ENCODE measurements at places on chromosomes 12 and 14. TPM values are rescaled to one million over a fixed set of nuclear protein-coding genes. Genes with fewer than 3 reads are reported as not detected.

GRCh38 chr14:61065656-61066055 lies 84.6 kb downstream of the SLC38A6 start:
- H3K27ac ChIP-seq, result no peak overlapping the region
- no peak for DNase-seq
- peaks cover 9% of the 10 kb centered on the region for H3K4me1 ChIP-seq
- no peaks in the 10 kb centered on the region for H3K36me3 ChIP-seq

Gene FCF1
- total RNA-seq, result 58.0 TPM

- peaks cover 19% of the 10 kb centered on the region for H3K36me3 ChIP-seq
- H3K4me1 ChIP-seq, result peaks cover 43% of the 10 kb centered on the region
- H3K27ac ChIP-seq, result peak overlapping the region; percentile 100
- DNase-seq, result peak; percentile 90
Observed at GRCh38 chr14:35331605-35332516, 39.7 kb downstream of the PSMA6 start.

Gene C12orf60
- total RNA-seq, result 0.95 TPM

Gene CLEC2A
- total RNA-seq, result not detected

GRCh38 chr14:55374771-55375170 lies 36.9 kb downstream of the ATG14 start:
- peaks cover 12% of the 10 kb centered on the region for H3K36me3 ChIP-seq
- no peaks in the 10 kb centered on the region for H3K4me1 ChIP-seq
- DNase-seq, result no peak
- no peak overlapping the region for H3K4me3 ChIP-seq

DNA sequence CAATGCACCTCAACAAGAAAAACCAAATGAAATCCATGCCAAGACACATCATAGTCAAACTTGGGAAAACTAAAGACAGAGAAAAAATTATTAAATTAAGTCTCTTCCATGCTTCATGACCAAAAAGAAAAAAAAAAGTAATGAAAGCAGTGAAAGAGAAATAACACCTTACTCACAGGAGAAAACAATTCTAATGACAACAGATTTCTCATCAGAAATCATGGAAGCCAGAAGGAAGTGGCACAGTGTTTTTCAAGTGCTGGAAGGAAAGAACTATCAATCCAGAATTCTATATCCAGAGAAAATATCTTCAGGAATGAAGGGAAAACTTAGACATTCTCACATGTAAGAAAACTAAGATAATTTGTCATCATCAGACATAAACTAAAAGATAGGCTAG lies 71.1 kb upstream of the NUDT4 start:
- peaks cover under 1% of the 10 kb centered on the region for H3K4me1 ChIP-seq
- no peak for DNase-seq
- H3K27me3 ChIP-seq, result no peaks in the 10 kb centered on the region
- no peak overlapping the region for H3K27ac ChIP-seq
- H3K4me3 ChIP-seq, result no peak overlapping the region

Gene TEX22
- total RNA-seq, result 2.8 TPM

DNA sequence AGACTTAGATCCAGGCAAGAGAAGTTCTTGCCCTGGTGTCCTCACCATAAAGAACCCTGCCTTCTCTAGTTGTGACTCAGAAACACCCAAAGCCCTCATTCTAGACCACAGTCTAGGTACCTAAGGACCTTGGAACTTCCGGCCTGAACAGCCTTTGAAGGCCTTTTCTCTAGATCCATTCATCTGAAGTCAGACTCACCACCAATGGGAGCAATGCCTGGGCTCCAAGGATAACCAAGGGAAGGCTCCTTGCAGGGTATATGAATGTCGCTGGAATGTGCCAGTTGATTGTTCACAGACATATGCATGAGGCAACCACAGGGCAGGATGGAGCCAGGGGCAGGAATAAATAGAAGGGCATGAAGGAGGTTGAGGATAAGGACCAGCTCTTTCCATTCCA lies 86.3 kb downstream of the PLCZ1 start:
- H3K4me1 ChIP-seq, result peaks cover 6% of the 10 kb centered on the region
- no peak overlapping the region for H3K4me3 ChIP-seq
- no peaks in the 10 kb centered on the region for H3K36me3 ChIP-seq
- no peak for DNase-seq

GRCh38 chr12:32353540-32353939 lies 45.8 kb upstream of the FGD4 start:
- no peaks in the 10 kb centered on the region for H3K27me3 ChIP-seq
- no peak overlapping the region for H3K4me3 ChIP-seq
- H3K36me3 ChIP-seq, result no peaks in the 10 kb centered on the region

GRCh38 chr12:70354787-70355186 lies 11.3 kb upstream of the KCNMB4 start:
- no peak for DNase-seq
- no peaks in the 10 kb centered on the region for H3K4me1 ChIP-seq
- H3K27me3 ChIP-seq, result no peaks in the 10 kb centered on the region
- no peak overlapping the region for H3K4me3 ChIP-seq
- no peak overlapping the region for H3K27ac ChIP-seq

DNA sequence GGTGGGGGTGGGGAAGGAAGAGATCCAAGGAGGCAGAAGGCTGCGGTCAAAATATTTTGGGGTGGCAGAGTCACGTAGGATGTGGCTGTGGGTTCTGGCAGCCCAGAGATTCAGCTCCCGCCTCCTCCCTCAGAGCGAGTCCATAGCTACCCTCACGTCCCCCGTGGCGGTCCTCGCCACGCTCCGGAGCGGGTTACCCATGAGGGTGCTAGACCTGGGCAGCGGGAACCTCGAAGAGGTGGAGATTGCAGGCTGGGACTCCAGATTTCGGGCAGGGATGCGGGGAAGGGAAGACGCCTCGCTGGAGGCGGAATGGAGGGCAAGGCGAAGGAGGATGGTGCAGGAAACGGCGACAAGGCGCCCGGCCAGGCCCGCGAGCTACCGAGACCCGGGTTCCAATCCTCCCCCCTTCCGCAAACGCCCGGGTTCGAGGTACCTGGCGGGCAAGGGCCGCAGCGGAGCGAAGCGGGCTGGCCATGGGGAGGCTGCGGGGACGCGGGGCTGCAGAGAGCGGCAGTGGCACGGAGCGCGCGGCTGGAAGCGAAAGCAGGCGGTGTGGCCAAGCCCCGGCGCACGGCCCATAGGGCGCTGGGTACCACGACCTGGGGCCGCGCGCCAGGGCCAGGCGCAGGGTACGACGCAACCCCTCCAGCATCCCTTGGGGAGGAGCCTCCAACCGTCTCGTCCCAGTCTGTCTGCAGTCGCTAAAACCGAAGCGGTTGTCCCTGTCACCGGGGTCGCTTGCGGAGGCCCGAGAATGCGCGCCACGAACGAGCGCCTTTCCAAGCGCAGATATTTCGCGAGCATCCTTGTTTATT lies 46.2 kb downstream of the BCAT1 start:
- DNase-seq, result no peak
- H3K27ac ChIP-seq, result no peak overlapping the region
- no peaks in the 10 kb centered on the region for H3K36me3 ChIP-seq
- no peaks in the 10 kb centered on the region for H3K4me1 ChIP-seq

Gene TBX3
- 1.4 TPM for total RNA-seq

Gene TSPAN19
- total RNA-seq, result not detected

Gene RAD9B
- 1.9 TPM for total RNA-seq

DNA sequence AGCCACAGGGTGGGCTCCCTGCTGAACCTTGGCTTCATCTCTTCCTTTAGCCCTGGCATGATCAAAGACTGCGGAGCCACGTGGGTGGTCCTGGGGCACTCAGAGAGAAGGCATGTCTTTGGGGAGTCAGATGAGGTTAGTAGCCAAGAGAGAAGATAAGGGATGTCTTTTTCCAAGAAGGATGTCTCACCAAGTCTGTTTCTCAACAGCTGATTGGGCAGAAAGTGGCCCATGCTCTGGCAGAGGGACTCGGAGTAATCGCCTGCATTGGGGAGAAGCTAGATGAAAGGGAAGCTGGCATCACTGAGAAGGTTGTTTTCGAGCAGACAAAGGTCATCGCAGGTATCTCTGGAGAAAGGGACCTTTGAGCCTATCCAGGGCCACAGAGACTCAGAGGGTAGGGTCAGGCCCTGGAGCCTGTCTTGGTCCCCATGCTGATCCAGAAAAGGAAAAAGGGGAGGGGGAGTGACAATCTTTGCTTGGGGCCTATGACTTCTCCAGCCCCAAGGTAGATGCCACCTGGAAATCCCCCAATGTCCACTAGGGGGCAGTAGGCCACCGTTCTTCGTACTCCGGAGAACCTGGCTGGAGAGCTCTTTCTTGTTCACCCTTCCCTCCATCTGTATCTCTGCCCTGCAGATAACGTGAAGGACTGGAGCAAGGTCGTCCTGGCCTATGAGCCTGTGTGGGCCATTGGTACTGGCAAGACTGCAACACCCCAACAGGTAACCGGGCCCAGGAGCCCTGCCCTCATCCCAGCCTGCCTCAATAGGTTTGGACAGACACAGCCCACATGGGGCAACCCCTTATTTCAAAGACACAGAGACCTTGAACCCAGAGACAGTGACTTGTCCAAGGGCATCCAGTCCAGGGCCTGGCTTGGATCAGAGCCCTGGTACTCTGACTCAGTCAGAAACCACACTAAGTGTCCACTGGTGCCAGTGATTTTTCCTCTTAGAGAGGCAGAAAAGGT lies 2.0 kb downstream of the TPI1 start:
- H3K27ac ChIP-seq, result peak overlapping the region; percentile 91
- no peaks in the 10 kb centered on the region for H3K27me3 ChIP-seq

- peaks cover 16% of the 10 kb centered on the region for H3K36me3 ChIP-seq
- peaks cover 22% of the 10 kb centered on the region for H3K4me1 ChIP-seq
- H3K27ac ChIP-seq, result no peak overlapping the region
Observed at GRCh38 chr12:75660805-75661404, 149.5 kb upstream of the KRR1 start.

Gene CCDC175
- total RNA-seq, result not detected

DNA sequence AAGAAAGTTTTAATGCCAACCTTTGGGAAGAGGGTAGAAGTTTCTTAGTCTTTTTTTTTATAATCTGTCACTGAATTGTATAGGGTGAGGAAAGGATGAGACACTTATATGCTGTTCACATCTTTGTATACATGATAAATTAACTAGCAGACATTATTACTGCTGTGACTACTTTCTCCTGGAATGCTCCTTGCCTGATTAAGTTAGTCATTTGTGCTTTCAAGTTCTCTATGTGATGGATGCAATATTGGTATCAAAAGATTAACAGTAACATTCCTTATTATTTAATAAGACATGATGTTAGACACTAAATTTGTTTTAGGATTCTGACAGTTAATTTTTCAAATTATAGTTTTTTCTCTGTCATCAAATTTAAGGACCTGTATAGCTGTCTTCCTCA lies 223.4 kb upstream of the GARIN2 start:
- no peak for DNase-seq
- H3K27me3 ChIP-seq, result no peaks in the 10 kb centered on the region
- no peak overlapping the region for H3K4me3 ChIP-seq
- H3K27ac ChIP-seq, result no peak overlapping the region
- H3K36me3 ChIP-seq, result no peaks in the 10 kb centered on the region

- no peak for DNase-seq
- H3K27ac ChIP-seq, result no peak overlapping the region
- H3K36me3 ChIP-seq, result peaks cover 60% of the 10 kb centered on the region
- H3K4me1 ChIP-seq, result peaks cover 63% of the 10 kb centered on the region
Observed at GRCh38 chr12:124523071-124523470, 44.3 kb downstream of the NCOR2 start.

GRCh38 chr12:109727746-109728726 lies 14.4 kb downstream of the FAM222A start:
- no peaks in the 10 kb centered on the region for H3K36me3 ChIP-seq
- H3K27me3 ChIP-seq, result peaks cover 27% of the 10 kb centered on the region
- no peak for DNase-seq
- H3K4me3 ChIP-seq, result no peak overlapping the region
- H3K27ac ChIP-seq, result no peak overlapping the region
- no peaks in the 10 kb centered on the region for H3K4me1 ChIP-seq

GRCh38 chr12:1474041-1474573 lies 120.3 kb downstream of the FBXL14 start:
- H3K27ac ChIP-seq, result no peak overlapping the region
- DNase-seq, result no peak
- no peaks in the 10 kb centered on the region for H3K4me1 ChIP-seq
- H3K27me3 ChIP-seq, result no peaks in the 10 kb centered on the region
- H3K4me3 ChIP-seq, result no peak overlapping the region

GRCh38 chr12:93297032-93297431 lies 80.7 kb upstream of the NUDT4 start:
- H3K36me3 ChIP-seq, result no peaks in the 10 kb centered on the region
- no peak overlapping the region for H3K4me3 ChIP-seq
- H3K27me3 ChIP-seq, result no peaks in the 10 kb centered on the region
- DNase-seq, result no peak
- H3K4me1 ChIP-seq, result no peaks in the 10 kb centered on the region
- no peak overlapping the region for H3K27ac ChIP-seq

DNA sequence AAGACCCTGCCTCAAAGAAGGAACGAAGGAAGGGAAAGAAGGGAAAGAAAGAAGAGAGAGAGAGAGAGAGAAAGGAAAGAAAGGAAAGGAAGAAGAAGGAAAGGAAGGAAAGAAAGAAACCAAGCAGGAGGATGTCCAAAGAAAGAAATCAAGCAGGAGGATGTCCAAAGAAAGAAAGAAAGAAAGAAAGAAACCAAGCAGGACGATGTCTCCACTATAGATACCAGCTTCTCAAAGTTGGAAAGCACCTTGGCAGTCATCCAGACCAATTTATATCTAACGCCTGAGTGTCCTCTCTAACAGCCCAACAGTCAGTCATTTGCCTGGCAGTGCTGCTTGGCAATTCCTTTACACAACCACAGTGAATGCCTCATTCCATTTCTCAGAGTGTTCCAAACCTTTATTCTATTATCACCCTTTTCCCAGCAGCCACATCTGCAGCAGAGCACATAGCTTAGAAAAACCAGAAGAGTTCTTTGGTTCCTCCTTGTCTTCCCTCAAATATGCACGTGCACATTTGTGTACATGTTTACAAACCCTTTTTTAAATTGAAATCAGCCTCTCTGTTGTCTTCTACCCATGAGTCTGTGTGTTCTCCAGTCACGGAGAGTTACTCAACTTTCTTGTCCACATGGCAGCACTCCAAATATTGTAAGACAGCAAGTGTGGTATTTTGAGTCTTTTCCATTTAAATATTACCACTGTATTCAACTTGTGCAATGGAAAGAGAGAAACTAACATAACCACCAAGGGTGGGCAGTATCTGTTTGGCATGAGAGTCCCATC lies 138.4 kb downstream of the STXBP6 start:
- DNase-seq, result no peak
- peak overlapping the region; percentile 1 for H3K27ac ChIP-seq
- H3K4me1 ChIP-seq, result peaks cover 35% of the 10 kb centered on the region
- H3K36me3 ChIP-seq, result no peaks in the 10 kb centered on the region

- no peaks in the 10 kb centered on the region for H3K36me3 ChIP-seq
- no peak for DNase-seq
- H3K4me1 ChIP-seq, result no peaks in the 10 kb centered on the region
- H3K27me3 ChIP-seq, result no peaks in the 10 kb centered on the region
- no peak overlapping the region for H3K4me3 ChIP-seq
- H3K27ac ChIP-seq, result no peak overlapping the region
Observed at GRCh38 chr12:41013881-41014642, 174.1 kb upstream of the PDZRN4 start.

GRCh38 chr14:106347291-106347778 lies 821.0 kb downstream of the TMEM121 start:
- H3K4me1 ChIP-seq, result no peaks in the 10 kb centered on the region
- DNase-seq, result no peak
- peaks cover 36% of the 10 kb centered on the region for H3K27me3 ChIP-seq
- no peaks in the 10 kb centered on the region for H3K36me3 ChIP-seq

- H3K36me3 ChIP-seq, result peaks cover 18% of the 10 kb centered on the region
- H3K4me1 ChIP-seq, result no peaks in the 10 kb centered on the region
- no peak for DNase-seq
- H3K4me3 ChIP-seq, result no peak overlapping the region
- H3K27ac ChIP-seq, result no peak overlapping the region
Observed at GRCh38 chr12:57130941-57131340, 2.7 kb downstream of the LRP1 start.

Data from Calu3 (cell line).